ENCODE measurements at places on chromosomes 4 and X. TPM values are rescaled to one million over a fixed set of nuclear protein-coding genes. Genes with fewer than 3 reads are reported as not detected.

MAGEA8 gene
- total RNA-seq = not detected

UGT2B7 gene
- total RNA-seq = 2.7 TPM

ACOT9 gene
- 90.7 TPM for total RNA-seq

SETD7 gene
- total RNA-seq = 48.4 TPM

GYG2 gene
- 0.29 TPM for total RNA-seq

GABRQ gene
- total RNA-seq = not detected
